ENCODE measurements at places on chromosomes 1 and 21. TPM values are rescaled to one million over a fixed set of nuclear protein-coding genes. Genes with fewer than 3 reads are reported as not detected.

GRCh38 chr21:36718951-36719501 lies 20.1 kb downstream of the SIM2 start:
- H3K27ac ChIP-seq, result no peak overlapping the region
- H3K36me3 ChIP-seq, result no peaks in the 10 kb centered on the region
- no peaks in the 10 kb centered on the region for H3K4me1 ChIP-seq
- DNase-seq, result no peak

GRCh38 chr1:29876902-29877301 lies 640.6 kb downstream of the PTPRU start:
- no peak overlapping the region for H3K27ac ChIP-seq
- H3K4me3 ChIP-seq, result no peak overlapping the region
- no peaks in the 10 kb centered on the region for H3K4me1 ChIP-seq
- peaks cover 4% of the 10 kb centered on the region for H3K27me3 ChIP-seq

DNA sequence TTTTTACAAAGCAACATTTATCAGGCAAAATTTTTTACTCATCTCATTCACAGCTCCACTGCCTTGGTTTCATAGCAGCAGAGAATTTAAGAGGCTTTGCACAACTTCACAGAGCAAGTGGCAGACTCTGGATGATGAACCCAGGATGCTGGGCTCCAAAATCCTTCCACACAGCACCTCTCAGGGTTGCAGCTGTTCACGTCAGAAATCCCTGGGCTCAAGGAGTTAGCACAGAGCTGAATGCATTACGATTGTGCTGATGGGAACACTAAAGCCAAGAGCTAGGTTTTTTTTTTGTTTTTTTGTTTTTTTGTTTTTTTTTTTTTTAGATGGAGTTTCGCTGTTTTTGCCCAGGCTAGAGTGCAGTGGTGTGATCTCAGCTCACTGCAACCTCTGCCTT lies 2.4 kb upstream of the HTR6 start:
- H3K4me3 ChIP-seq, result no peak overlapping the region
- H3K4me1 ChIP-seq, result peaks cover 7% of the 10 kb centered on the region
- DNase-seq, result no peak

DNA sequence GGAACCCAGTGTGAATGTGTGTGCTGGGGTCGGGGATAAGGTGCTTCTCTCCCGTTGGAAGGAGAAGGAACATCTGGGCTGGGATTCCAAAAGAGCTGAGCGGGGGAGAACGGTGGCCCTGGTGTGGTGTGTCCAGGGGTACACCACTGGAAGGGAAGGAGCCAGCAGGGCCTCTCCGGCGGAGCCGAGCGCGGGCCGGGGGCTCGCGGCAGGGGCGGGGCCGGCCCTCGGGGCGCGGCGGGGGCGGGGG lies 231 bp upstream of the RPS6KA1 start:
- no peaks in the 10 kb centered on the region for H3K4me1 ChIP-seq
- no peak for DNase-seq
- no peaks in the 10 kb centered on the region for H3K36me3 ChIP-seq
- peak overlapping the region; percentile 72 for H3K27ac ChIP-seq

GRCh38 chr1:36966242-36966641 lies 68.1 kb downstream of the GRIK3 start:
- H3K27me3 ChIP-seq, result no peaks in the 10 kb centered on the region
- no peaks in the 10 kb centered on the region for H3K4me1 ChIP-seq
- no peak for DNase-seq
- H3K4me3 ChIP-seq, result no peak overlapping the region

GRCh38 chr1:210373878-210374599 lies 45.3 kb downstream of the HHAT start:
- H3K4me1 ChIP-seq, result no peaks in the 10 kb centered on the region
- H3K4me3 ChIP-seq, result no peak overlapping the region
- H3K27me3 ChIP-seq, result no peaks in the 10 kb centered on the region
- no peaks in the 10 kb centered on the region for H3K36me3 ChIP-seq
- H3K27ac ChIP-seq, result peak overlapping the region; percentile 82
- peak; percentile 69 for DNase-seq

DNA sequence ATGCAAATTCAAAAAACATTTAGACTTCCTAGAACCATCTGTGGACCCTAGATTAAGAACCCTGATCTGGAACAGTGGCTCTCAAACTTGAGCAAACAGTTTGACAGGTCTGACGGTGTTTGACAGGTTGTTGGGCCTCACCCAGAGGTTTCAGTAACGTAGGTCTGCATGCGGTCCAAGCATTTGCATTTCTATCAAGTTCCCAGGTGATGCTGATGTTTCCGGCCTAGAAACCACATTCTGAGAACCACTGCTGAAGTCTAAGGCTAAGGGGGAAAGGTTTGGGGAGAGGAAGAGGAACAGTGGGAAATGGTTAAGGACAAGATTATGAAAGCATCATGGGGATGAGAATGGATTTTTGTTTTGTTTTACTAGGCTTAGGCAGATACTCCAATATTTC lies 48.6 kb downstream of the MDM4 start:
- H3K27ac ChIP-seq, result no peak overlapping the region
- H3K27me3 ChIP-seq, result no peaks in the 10 kb centered on the region
- no peak overlapping the region for H3K4me3 ChIP-seq

- H3K4me3 ChIP-seq, result no peak overlapping the region
- no peaks in the 10 kb centered on the region for H3K4me1 ChIP-seq
- no peaks in the 10 kb centered on the region for H3K27me3 ChIP-seq
These were observed 255.7 kb downstream of the COL11A1 start for GRCh38 chr1:102852613-102853012.

GRCh38 chr1:68449901-68450300 lies at the start of gene RPE65:
TSS of gene RPE65 (minus strand) at chr1:68449954. CDS start at chr1:68449905, 49 bp downstream.
- H3K27ac ChIP-seq, result no peak within 1 kb of the TSS
- no peaks in the 10 kb centered on the region for H3K27me3 ChIP-seq
- no peaks in the 10 kb centered on the region for H3K4me1 ChIP-seq
- DNase-seq, result no peak

DNA sequence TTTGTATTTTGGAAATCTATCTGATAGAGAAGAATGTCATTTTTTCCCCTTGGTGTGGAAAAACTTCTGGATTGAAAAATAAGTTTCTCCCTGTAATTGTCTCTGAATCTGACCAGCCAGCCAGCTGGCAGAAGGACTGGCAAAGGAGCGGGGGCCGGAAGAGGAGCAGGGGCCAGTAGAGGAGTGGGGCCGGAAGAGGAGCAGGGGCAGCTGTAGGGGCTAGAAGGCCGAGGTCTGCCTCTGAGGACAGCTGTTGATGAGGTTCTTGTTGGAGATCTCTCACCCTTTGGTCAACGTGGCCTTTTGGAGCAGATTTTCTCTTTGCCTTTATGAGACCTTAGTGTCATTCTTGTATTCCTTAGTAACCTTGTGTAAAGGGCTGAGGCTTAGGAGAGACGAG lies 121.8 kb downstream of the GALNT2 start:
- no peaks in the 10 kb centered on the region for H3K27me3 ChIP-seq
- DNase-seq, result no peak
- H3K4me1 ChIP-seq, result no peaks in the 10 kb centered on the region
- no peak overlapping the region for H3K27ac ChIP-seq

DNA sequence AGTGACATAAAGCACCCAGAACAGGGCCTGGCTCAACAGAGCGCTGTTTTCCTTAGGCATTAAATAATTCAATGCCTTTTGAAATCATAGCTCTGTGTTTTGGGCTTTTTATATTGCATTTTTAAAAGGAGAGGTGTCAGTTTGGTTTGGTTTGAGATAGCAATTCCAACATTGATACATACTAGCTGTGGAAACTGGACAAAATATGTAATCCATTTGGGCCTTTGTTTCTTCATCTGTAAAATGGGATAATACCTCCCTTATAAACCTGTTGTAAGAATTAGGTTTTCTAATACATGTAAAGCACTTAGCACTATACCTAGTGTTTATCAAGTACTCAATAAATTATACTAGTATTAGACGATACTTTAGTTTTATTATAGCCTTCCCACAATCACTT lies 8.7 kb upstream of the RAB4A start:
- no peak overlapping the region for H3K27ac ChIP-seq
- no peaks in the 10 kb centered on the region for H3K36me3 ChIP-seq
- DNase-seq, result no peak
- H3K4me3 ChIP-seq, result no peak overlapping the region

DNA sequence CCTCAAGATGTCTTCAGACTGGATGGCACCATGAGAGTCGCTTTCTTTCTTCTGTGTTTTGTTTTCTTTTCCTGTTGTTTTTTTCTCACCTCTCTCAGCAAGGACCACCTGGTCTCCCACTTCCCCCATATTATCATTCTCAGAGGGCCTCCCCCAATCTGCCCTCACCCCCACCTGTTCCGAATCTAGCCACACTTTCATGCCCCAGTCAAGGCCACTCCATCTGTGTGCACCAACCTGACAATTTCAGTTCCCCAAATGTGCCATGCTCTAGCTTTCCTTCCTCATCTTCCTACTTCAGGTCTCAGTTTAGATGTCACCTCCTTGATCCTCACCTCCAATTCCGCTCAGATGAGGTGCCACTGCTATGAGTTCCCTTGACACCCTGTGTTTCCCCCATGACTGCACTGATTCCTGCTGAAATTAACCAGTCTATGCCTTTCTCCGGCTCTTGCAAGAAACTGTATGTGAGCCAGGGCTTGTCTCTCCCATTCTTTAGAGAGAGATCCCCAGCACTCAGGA lies 146.2 kb downstream of the PLPP3 start:
- no peaks in the 10 kb centered on the region for H3K27me3 ChIP-seq
- peaks cover 22% of the 10 kb centered on the region for H3K4me1 ChIP-seq
- H3K36me3 ChIP-seq, result no peaks in the 10 kb centered on the region
- no peak for DNase-seq

Gene HMCN1
- total RNA-seq, result 7.5 TPM

Gene GJB4
- not detected for total RNA-seq

Gene SLFNL1
- total RNA-seq, result not detected

Gene EMC1
- 25.2 TPM for total RNA-seq

Gene RUNX3
- total RNA-seq, result 0.63 TPM

Gene MEX3A
- 0.75 TPM for total RNA-seq
